Activated T-cell treated with anti-CD3 and anti-CD28 coated beads for 48 hours (primary cell): ENCODE measurements at places on chromosomes 7 and 10.
A peak's percentile ranks its signal among the peaks of the same experiment; 100 is the strongest.

- no peak for DNase-seq
Observed at GRCh38 chr7:158302274-158303070, 285.2 kb downstream of the PTPRN2 start.

GRCh38 chr7:29265208-29265923 lies 70.8 kb downstream of the CHN2 start:
- DNase-seq = no peak

- DNase-seq = no peak
Observed at GRCh38 chr10:92231196-92231595, 59.7 kb downstream of the CPEB3 start.

DNA sequence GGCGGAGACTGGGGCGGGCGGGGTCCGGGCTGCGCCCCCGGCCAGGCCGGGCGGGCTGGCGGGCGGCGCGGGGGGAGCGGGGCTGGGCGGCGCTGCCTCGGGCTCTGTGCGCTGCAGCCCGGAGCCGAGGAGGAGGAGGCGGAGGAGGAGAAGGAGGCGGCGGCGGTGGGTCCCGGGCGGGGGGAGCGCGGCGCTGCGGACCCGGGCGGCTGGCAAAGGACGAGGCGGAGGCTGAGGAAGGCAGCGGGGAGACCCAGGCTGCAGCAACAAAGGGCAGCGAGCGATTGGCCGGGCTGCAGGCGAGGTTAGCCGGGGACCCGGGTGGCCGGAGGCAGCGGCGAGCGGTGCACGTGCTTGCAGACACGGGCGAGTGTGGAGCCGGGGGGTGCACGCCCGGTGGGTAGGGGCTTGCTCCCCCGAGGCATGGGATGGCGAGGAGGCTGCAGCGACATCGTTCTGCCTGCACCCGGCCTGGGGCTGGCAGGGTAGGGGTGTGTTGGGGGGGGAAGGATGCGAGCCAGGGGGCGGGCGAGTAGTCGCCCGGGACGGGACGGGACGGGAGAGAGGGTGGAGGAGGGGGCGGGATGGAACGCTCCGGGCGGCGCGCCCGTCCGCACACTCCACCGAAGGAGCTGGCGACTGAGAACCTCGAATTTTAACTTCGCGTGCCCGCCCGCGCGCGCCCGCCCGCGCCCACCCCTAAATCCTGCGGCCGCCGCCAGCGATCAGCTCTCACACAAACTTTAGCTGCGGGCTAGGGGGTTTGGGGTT lies 844 bp upstream of the KAT6B start:
- no peak for DNase-seq

GRCh38 chr10:48287417-48288391 lies 13.2 kb upstream of the FRMPD2 start:
- no peak for DNase-seq

DNA sequence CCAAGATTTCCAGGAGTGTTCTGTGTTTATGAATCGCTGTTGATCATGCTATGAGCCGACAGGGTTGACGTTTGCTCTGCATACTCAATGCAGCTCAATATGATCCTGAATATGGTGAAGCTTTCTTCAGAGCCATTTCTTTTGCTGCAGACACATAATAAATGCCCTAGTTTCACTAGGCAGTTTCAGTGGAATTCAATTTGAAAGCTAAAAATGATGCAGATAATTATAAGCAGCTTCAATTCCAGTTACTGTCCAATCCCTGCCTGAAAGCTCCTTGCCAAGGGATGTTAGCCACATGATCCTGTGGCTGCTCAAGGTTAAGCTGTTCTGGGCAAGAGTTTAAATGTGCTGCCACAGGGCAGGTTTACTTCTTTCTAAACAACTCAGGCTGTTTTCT lies 805.6 kb downstream of the NRG3 start:
- DNase-seq = no peak

DNA sequence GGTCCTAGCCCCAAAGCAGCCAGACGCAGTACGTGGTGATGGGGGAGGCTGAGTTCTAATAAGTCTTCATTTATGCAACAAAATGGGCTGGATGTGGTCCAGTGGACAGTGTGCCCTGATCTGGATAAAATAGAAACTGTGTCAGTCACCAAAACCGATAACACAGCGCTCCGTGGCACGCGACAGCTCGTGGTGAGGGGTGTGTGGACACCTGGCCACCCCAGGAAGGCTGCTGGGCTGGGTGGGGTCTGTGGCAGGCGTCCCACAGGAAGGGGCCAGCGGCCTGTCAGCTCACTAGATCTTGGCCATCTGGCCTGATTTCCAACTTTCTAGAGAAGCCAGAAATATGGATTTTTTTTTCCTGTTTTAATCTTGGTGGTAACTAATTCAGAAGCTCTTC lies 17.0 kb downstream of the FAM20C start:
- no peak for DNase-seq

DNA sequence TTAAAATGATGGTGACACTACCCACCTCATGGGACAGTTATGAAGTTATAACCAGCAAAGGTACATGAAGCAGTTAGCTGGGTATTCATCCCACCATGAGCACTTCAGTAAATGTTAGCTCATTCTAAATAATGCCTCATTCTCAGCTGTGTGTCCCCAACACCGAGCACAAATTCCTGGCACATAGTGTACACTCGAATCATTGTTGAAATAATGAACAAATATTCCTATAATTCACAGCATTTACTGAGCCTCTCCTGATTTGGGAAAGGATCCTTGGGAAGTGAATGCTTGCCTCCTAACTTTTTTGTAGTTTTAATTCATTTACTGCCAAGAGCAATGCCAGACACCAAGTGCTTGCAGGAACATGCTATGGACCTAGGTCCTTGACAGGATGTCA lies 235.2 kb downstream of the DGKI start:
- no peak for DNase-seq

GRCh38 chr7:138354066-138354465 lies 106.0 kb upstream of the TRIM24 start:
- DNase-seq = no peak

DNA sequence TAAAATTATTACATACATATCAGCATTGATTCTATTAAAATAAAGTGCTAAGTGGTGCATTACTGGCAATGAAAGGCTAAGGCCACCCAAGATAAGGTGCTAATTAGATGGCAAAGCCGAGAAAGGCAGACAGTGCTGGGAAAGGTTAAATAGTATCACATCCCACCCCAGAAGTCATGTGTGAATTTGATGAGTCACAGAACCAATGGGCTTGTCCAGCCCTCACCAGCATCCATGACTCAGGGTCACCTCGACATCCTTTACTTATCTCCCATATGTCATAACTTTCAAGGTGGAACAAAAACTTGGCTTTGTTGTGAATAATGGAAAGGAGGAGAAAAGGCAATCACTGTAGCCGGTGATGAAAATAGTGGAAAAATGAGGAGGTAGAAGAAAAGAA lies 459.1 kb downstream of the PLXNA4 start:
- DNase-seq = no peak

DNA sequence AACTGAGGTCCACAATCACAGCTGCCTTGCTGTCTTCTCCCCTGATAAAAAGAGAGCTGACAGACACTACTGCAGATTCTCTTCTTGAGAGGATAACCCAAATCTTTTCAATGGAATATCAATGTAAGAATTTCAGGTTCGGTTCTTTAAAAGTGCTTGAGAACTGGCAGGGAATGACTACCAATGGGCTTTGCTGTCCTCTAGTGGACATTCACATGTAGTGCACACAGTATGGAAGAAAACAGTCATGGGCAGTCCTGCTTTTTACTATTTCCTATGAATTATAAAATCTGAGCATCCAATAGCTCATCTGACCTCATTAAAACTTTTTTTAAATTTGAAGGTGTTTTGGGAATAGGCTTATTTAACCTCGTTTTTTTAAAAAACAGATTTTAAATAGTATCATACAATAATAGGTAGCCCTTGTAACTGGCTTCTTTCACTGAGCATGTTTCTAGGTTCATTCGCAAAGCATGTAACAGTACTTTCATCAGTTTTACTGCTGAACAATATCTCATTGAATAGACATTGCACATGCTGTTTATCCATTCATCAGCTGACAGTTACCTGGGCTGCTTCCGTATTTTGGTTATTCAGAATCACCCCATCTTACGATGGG lies 18.3 kb downstream of the FZD9 start:
- no peak for DNase-seq

DNA sequence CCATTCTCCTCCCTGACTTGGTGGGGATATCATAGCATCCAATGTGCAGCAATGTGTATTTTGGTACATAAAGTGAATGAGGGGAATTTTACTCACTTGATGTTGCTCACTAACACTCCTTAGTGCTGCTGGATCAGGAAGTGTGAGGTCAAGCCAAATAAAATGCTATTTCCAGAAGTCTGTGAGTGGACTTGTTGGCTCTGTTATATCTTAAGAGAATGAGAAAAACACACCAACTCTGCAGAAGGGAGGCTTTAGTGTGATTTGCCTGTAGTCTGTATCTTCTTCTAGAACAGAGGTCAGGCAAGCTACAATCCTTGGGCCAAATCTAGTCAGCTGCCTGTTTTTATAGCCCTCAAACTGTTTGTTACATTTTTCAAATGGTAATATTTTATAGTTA lies 154.3 kb downstream of the POLR1F start:
- no peak for DNase-seq

GRCh38 chr7:135759532-135759931 lies 10.9 kb upstream of the FAM180A start:
- no peak for DNase-seq

DNA sequence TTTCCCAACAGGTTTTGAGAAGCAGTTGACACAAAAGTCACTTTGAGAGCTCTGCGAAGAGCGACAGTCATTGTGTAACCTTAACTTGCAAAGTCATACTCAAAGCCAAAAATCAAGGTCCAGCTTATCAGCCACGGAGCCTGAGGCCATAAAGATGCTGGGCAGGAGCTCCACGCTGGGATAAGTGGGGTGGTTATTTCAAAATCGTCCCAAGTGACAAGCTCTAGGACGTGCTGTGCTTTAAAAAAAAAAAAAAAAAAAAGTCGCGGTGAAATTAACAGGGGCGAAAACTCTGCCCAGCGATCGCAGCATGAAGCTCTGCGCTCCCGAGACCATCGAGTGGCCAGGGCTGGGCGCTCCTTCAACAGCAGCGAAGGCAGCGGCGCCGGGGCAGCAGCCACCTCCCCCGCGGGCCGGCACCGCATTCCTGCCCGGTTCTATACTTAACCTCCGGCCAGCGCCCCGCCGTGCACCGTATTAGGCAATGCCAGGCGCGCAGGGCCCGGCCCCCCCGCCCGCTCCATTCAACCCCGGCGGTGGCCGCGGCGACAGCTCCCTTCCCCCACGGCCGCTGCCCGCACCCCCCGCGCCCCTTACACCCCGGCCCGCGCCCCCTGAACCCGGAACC lies 657 bp downstream of the HACD1 start:
- DNase-seq = peak; percentile 15

DNA sequence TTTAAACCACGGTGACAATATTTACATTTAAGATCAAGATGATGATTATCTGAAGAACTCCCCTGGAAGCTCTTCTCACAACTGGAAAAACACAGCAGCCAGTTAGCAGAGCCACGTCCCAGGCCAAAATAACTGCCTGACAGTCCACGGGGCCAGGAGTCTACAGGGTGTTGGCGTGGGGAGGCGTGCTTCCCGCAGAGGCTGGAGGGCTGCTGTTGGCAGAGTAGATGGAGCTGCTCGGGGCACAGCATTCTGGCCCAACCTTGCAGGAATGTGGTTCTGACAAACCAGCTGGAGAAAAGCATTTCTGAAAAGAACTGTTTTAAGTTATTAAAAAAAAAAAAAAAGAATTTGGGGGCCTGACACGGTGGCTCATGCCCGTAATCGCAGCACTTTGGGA lies 177.9 kb downstream of the EBF3 start:
- no peak for DNase-seq
